ENCODE measurements at places on chromosomes 4 and X.

DNA sequence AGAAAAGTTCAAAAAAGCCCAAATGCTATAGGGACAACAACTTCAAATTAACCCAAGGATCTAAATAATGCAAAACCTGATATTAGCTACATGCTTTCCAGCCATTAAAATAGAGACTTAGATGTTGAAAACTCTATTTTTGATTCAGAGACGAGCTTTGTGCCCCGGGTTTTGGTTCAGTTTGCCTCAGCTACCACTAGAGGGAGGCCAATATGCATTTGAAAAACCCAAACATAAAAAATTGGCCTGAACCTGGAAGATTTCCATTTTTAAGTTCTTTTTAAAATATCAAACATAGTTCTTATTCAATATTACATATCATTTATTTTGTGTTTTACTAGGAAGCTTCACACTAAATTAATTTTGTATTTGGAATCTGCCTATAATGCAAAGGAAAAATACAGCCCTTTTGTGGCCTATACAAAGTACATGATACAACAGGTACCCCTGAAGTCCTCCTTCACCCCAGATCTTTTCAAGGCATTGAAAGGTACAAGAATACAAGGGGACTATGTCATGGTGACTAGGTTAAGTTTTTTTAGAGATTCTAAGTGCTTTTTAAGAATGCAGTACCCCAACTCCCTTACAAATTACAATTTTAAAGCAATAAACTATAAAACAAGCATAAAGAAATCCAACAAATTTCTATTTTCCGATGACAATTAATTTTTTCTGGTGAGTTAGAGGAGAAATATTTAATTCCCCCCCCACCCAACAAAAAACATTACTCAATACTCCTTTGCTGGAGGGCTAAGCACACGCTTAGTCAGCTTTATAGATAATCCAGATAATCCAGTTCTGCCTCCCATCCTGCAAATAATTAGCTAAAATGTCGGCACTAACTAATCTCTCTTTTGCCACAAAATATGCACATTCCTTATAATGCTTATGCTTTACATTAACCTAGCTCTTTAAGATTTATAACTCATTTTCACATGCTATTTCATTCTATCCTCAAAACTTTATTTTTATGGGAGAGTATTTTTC is 97.7 kb upstream of the PTPN13 start:
- peak; percentile 19 for DNase-seq

- DNase-seq, result no peak
These were observed 305.6 kb upstream of the NR3C2 start for GRCh38 chr4:148747721-148748268.

GRCh38 chr4:175536852-175537453 is 275.1 kb downstream of the GPM6A start:
- DNase-seq, result no peak

DNA sequence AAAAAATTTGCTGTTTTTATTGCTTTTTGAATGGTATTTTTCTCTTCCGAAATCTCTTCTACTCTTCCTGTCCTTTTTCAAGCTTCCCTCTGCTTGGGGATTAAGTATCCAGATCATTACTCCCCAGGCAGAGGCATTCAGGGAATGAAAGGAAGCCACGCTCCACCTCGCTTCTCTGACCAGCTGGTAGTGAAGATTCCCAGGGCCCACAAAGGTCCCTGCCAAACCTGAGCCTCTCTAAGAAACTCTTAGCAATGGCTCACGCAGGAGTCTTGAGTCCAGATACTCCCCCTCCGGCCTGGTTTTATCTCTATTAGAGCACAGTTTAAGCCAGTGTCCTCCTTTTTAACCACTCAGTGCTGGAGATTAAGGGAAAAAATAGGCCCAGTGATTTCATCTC is 51.4 kb upstream of the SOD3 start:
- no peak for DNase-seq

DNA sequence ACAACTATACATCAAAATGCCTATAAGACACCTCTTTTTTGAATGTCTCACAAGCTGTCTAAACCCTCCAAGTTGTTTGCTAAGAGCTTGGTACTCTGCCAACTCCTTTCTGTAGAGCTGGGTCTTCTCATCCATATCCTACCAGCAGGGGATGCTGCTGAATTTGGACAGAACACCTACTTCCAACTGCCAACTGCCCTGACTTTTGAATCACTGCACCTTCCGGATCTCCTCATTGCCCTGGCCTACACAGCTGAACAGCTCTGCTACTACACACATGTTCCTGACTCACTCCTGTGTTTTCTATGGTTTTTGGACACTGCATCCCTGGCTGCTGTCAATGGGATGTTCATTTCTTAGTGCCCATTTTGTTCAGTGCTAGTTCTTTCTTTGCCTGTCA is 18.7 kb downstream of the FAM184B start:
- no peak for DNase-seq

DNA sequence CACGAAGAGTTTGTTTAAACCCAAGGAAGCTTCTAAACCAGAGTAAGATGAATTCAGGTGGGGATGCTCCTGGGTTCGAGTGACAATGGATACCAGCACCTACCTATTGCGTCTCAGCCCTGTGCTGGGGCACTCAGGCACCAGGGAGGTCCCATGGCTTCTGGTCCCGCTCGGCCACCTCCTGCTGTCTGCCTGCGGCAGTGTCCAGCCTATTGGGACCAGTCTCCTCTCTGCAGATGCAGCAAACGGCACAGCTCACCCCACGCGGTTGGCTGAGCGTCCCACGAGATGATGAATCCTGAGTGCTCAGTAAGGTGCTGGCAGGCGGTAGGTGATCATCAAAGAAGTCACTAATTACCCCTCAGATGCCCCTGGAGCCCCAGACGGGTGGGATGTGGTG is 75.2 kb downstream of the ACOX3 start:
- DNase-seq, result no peak

- DNase-seq, result no peak
These were observed 4.2 kb upstream of the TMSB4X start for GRCh38 chrX:12970691-12971202.

GRCh38 chr4:169100670-169101101 is 90.6 kb upstream of the CBR4 start:
- DNase-seq, result no peak

DNA sequence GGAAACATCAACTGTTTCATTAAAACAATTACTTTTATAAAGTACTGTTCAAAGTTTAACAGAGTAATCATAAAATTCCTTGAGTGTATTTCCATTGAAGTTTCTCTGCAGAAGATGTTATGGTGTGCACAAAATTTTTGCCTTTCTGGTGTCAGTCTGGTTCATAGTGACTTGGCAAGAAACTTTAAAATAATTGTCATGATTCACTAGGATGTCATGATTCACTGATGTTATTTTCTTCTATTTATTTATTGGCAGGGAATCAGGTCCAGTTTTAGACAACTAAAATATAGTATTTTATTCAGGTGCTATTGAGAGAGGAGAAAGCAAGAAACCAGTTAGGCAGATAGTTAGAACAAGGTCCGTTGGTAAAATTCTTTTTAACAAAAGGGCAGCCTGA is 3.8 kb downstream of the UGT2A1 start:
- DNase-seq, result no peak

DNA sequence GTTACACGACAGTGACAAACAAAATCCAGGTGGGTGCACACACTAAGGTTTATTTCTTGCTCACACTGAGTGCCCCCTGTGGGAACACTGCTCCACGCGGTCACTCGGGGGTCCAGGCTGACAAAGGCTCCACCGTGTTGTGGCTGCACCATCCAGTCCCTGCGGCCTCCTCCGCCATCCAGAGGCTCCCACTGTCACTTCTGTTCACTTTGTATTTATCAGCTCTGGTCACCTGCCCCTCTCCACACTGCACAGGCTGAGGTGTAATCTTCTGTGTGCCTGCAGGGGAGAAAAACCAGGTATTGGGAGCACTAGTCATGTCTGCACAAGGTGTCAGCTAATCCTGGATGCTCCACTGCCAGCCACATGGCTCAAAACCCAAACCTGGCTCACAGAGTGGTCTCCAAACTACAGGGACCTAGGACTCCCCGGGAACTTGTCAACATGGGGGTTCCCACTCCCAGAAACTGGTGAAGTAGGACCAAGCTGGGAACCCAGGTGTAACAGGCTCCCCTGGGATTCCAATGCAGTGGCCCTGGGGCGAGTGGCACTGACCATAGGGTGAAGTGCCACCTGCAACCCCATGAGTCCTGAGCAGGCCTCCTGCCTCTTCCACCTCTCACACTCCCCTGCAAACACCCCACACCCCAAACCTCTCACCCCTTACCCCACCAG is 25.5 kb downstream of the HMX1 start:
- peak; percentile 38 for DNase-seq

DNA sequence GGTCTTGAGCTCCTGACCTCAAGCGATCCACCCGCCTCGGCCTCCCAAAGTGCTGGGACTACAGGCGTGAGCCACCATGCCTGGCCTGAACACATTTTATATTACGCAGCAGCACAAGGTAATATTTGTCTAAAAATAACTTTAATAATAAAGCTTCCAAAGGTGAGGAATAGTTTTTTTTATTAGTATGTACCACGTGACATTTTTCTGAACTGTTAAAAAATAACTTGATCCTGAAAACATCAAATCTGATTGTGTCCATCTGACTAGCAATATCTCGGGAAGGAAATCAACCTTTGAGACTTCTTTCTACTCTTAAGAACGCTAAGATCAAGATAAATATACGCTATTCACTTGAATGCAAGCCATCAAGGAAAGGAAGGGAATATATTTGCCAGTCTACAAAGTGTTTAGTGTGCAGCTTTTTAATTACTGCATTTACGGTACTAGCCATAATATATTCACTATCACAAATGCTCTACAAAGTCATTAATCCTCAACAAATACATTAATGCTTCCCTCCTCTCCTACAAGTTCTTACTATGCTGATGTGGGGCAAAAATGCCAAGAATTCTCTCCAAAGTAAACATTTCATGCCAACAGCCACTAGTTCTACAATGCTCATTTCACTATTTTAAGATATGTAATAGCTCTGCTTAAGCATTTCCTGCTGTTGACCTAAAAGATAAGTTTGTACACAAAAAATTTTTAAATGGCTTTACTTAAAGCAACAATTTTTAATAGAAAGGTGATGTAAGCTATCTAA is 143.6 kb downstream of the APBB2 start:
- no peak for DNase-seq

DNA sequence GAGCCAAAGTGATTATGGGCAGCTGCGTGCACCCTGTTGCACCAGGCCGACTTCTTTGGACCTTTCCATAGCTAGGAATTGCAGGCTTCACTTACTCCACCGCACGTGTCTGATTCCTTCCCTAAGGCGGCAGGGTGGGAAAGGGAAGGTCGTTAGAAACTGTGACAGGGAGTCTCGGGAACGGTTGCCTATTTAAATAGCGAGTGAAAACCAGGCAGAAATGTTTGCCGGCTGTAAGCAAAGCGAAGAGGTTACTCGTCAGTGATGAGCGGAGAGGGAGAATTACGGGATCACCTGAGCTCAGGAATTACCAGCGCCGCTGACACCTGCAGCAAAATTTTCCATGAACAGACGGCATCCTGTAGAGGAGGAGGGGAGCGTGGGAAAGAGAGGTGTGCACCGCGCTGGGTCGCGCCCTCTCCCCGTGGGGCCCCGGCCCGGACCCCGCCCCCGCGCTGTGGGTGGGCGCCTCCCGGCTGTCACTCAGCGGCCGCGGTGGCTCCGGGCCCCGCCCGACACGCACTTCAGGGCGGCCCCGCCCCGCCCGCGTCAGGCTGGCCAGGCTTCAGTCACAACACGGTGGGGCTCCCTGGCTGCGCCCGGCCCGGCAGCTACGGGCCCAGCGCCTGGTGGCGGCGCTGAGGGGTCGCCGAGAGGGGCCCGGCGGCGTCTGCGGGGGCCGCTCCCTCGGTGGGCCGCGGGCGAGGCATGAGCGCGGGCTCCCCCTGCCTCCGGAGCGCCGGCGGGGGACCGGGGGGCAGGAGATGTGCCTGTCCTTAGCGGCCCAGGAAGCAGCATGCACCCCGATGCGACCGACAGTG is at the start of gene SNX25:
TSS of gene SNX25 (plus strand) at position 568 of the 821 bp plus-strand sequence. CDS start at position 797, 229 bp downstream.
- peak; percentile 88 for DNase-seq

GRCh38 chrX:13855689-13856450 is 39.0 kb upstream of the GPM6B start:
- no peak for DNase-seq

DNA sequence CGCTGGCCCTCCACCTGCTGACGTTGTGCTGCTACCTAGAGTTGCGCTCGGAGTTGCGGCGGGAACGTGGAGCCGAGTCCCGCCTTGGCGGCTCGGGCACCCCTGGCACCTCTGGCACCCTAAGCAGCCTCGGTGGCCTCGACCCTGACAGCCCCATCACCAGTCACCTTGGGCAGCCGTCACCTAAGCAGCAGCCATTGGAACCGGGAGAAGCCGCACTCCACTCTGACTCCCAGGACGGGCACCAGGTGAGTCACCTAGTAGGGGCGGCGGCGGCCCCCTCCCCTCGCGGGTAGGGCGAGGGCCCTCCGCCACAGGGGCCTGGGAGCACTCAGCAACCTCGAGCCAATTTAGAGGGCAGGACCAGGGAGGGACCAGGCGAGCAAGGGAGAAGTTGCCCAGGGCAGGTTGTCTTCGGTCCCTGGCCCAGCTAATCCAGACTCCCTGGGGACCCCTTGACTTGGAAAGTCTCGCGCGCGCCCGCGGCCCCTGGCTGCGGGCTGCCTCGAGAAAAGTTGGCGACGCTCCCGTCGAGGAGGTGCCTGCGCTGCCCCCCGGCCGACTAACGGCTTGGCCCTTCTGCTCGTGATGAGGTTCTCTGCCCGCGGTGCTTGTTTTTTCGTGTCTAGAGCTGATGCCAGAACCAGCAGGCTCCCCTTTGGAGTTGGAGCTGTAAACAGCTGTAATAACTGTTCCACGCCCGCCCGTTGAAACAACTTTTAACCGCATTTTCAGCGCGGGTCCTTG is 717 bp downstream of the EDA start:
- no peak for DNase-seq

DNA sequence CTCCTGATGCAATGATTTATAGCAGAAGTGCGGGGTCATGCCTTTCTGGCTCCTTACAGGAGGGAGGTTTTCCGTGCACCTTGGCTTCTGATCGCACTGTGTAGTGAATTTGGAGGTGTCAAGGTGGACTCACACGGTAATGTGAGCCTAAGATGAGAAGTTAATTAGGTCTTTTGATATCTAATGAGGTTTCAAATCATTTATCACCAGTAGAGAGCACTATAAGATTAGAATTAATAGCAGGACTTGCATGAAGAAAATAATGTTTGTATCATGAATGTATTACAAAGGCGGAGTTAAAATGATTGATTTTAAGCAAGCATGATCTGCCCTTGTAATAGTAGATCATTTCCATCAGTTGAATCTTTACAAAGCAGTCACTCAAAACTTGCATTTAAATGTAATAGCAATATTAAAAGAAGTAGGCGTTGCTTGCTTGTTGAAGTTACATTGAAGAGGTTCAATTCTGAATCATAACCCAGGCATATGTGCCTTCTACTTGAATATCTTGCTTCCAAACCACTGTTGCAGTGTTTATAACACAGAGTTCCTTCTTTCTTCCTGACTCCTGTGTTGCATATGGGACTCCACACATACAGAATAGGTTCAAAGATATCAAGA is 152.1 kb downstream of the FMR1NB start:
- no peak for DNase-seq

GRCh38 chrX:154436374-154436982 is 476 bp upstream of the GDI1 start:
- DNase-seq, result peak; percentile 35

DNA sequence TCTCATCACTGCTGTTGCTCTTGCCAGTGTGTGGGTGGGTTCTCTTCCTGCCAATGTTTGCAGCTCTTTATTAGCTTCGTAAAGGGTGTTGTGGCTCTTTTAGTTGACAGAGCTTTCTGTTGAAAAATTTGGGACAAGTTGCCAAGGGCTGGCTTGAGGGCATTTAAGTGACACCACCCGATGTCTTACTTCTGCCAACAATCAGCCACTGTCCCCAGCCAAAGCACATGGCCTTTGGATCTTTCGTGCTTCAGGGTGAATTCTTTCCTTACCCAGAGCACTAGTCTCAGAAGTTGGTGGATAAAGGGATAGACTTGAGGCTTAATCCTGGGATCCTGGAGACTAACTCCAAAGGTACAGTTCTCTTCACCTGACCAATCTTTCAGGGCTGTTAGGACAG is 113.6 kb downstream of the SOX3 start:
- no peak for DNase-seq

Measured in activated naive CD4-positive, alpha-beta T cell treated with anti-CD3 and anti-CD28 coated beads, Interleukin-2, amount 50 U/mL, for 72 hours (primary cell).